ENCODE measurements at places on chromosomes 2 and 18.

GRCh38 chr2:191607096-191607495 is 70.8 kb upstream of the NABP1 start:
- DNase-seq, result no peak

DNA sequence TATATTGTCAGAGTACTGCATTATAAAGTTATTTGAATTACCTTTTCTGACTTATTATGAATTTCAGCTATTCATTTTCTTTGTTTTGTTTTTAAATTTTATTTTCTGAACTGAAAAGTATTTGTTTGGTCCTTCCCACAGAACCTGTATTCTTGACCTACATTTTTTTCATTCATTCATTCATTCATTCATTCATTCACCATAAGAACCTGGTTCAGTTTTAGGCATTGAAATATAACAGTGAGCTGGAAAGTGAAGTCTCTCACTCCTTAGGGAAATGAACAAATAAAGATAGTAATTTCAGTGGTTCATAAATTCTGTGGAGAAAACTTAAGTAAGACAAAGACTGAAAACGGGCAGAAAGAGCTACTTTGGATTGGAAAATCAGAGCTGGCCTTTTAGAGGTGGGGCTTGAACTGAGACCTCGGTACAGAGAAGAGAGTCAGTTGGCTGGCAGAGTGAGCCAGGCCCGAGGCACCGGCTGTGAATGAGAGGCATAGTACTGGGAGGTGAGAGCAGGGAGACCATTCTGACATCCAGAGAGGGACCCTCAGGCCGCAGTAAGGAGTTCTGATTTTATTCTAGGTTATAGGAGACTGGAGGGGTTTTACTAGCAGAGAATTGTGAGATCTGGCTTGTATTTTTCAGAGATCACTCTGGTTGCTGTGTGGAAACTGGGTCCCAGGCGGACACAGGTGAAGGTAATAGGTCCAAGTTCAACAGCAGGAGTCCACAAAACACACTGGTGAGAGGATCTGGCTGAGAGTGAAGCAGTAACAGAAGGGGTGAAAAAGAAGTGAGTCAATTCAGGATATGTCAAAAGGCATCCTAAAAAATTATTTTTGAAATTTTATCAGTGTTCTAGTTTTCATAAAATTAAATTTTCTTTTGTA is 75.8 kb upstream of the FN1 start:
- no peak for DNase-seq

- peak; percentile 62 for DNase-seq
Observed at GRCh38 chr2:199739413-199740110, 111.4 kb downstream of the FTCDNL1 start.

DNA sequence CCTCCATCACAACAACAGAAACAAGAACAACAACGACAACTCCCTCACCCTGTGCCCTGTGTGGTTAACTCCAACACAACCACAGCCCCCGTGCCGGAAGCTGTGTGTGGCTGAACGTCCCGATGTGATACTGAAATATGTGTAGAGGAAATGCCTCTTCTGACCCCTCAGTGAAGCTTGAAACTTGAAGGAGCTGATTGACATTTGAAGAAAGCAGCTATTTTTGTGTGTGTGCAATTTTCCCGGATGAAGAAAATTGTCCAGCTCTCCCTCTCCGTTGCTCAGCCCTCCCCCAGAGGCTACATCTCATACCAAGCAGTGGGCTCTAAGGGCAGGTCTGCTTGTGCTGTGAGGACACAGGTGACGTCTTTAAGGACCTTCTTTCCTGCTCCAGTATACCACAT is 173.8 kb downstream of the ICOS start:
- peak; percentile 10 for DNase-seq

GRCh38 chr18:50315100-50315871 is 27.8 kb upstream of the CXXC1 start:
- no peak for DNase-seq

DNA sequence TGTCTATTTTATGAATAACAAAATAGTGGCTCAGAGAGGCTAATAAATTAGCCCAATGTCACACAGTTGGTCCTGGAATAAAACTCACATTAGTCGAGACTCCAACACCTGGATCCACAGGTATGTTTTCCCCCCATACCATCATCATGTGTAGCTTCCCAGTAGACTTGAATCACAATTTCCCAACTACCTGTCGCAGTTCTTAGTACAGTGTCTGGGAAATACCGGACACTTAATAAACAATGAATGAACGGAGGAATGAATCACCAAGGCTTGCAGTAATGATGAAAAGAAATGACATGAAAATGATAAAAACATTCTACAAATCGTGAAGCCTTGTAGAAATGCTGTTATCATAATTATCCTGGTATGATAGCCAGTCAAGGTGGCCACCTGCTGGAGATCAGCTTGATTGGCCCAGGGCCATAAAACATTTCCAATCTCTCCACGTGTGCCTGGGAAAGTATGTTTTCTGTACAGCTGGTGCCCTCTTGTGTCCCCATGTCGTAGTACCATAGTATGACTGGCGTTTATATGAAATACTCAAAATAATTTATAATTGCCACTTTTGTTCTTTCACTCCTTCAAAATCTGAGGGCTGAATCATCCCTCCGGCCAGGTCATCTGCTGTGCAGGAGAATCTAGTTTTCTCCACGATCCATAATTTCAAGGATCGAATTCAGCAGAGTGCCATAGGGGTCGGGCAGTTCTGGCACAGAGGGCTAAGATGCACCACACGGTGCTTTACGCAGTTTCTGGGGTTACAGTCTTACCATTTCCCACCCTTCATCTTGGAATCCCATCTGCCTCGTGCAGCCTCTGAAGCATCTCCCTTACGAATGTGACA is 95.4 kb downstream of the LAMA1 start:
- no peak for DNase-seq

- DNase-seq, result no peak
Observed at GRCh38 chr2:149616681-149617456, 29.3 kb upstream of the MMADHC start.

GRCh38 chr2:173739006-173739405 is 226.2 kb downstream of the SP3 start:
- no peak for DNase-seq

GRCh38 chr2:198880986-198881385 is 576.8 kb downstream of the SATB2 start:
- no peak for DNase-seq

GRCh38 chr18:50558948-50559751 is 737 bp upstream of the MAPK4 start:
- DNase-seq, result no peak

DNA sequence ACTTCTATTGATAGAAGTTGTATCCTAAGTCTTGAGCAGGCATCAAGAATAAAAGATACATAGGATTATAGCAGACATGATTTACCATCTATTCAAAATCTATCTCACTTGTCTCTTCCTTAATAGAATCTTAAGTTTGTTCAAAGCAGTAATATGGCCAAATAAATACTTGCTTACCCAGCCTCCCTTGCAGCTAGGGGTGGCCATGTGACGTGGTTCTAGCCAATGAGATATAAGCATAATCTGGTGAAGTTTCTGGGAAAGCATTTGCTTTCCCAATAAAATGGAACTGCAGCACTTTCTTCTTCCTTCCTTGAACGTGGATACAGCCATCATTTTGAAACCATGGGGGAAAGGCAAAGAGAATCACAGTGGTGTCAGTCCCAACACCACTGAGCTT is 33.7 kb upstream of the SLC1A4 start:
- DNase-seq, result no peak

DNA sequence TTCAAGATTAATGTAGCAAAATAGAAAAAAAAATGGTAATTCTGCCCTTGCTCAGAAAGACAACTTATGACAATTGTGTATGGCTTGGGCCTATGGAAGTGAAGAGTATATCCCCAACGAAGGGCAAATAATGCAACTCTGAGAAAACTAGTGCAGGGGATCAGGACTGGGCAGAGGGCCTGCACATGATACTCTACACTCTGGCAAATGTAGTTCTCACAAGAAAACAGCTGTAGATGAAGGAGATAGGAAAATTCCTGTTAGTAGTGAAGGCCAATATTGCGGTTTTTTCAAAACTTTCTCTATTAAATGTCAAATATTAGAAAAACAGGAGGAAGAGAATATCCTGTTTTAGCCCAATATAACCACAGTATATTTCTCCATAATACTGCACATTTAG is 77.8 kb downstream of the SCN9A start:
- no peak for DNase-seq

- no peak for DNase-seq
Observed at GRCh38 chr2:15169326-15170069, 391.6 kb downstream of the NBAS start.

DNA sequence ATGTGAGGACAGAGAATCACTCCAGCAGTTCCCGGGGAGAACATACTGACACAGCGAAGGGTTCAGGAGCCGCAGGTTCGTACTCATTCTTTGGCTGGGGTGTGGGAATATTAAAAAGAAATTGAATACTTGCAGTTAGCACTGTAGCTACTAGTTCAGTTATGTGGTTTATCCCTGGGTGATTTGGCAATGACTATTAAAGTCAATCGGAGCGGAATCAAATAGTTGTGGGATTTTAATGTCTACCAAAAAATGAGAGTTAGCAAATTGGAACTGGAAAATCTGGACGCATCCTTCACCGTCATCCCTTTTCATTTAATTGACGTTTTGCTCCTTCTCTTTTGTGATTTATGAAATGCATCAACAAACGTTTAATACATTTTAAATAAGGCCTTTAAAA is 50.8 kb downstream of the GBX2 start:
- DNase-seq, result no peak

GRCh38 chr2:165161510-165161909 is 42.3 kb downstream of the SCN3A start:
- no peak for DNase-seq

- peak; percentile 24 for DNase-seq
Observed at GRCh38 chr2:37982147-37982582, 57.1 kb downstream of the RMDN2 start.

GRCh38 chr18:74529811-74530583 is 4.3 kb upstream of the CNDP1 start:
- DNase-seq, result no peak

- no peak for DNase-seq
Observed at GRCh38 chr18:63143330-63143771, 176.2 kb downstream of the BCL2 start.

GRCh38 chr2:219533930-219534661 is 9.5 kb downstream of the CHPF start:
- no peak for DNase-seq

GRCh38 chr2:62406573-62407043 is 99.4 kb downstream of the TMEM17 start:
- DNase-seq, result no peak
